ENCODE measurements at places on chromosomes 4 and X.

DNA sequence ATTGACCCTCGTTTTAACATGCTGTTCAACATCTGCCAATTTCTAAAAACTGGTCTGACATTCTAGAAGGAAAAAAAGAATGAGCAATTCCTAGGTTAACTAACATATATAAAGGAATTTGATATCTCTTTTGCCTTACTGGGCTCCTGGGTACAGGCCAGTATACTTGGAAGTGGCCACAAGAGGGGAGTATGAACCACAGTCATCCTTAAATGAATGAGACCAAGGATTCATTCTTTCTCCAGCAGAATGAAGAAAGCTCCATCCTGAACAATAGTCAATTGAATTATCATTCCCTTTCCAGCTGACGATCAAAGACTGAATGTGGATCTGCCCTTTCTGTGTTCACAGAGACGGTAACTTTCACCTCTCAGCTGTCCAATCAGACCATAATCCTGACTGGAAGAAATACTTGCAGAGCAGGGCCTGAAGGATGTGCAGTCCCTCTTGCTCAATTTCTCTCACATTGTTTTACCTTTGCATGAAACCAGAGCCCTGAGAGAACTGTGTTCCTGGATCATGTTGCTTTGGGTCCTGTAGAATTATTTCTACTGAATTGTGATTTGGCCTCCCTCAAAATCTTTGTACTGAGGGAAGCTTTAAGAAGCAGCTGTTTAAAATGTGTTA, 14.8 kb upstream of the SPARCL1 start:
- no peak for DNase-seq

GRCh38 chr4:1863297-1864033, 7.5 kb upstream of the LETM1 start:
- no peak for DNase-seq

- no peak for DNase-seq
Observed at GRCh38 chrX:154000051-154000450, 19.7 kb downstream of the IRAK1 start.

GRCh38 chr4:98385831-98386230, 124.6 kb downstream of the RAP1GDS1 start:
- no peak for DNase-seq

DNA sequence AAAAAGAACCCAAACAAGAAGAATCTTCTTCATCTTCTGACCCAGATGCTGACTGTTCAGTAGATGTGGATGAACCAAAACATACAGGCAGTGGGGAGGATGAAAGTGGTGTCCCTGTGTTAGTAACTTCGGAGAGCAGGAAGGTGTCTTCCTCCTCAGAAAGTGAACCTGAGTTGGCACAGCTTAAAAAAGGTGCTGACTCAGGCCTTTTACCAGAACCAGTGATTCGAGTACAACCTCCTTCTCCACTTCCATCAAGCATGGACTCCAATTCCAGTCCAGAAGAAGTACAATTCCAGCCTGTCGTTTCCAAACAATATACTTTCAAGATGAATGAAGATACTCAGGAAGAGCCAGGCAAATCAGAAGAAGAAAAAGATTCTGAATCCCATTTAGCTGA, 307.0 kb downstream of the ANK2 start:
- DNase-seq: no peak

Data from stimulated activated CD8-positive, alpha-beta memory T cell treated with anti-CD3 and anti-CD28 coated beads, Interleukin-7, amount 100 ng/mL, for 1 hour (primary cell).